ENCODE measurements at places on chromosomes 2 and 18.

DNA sequence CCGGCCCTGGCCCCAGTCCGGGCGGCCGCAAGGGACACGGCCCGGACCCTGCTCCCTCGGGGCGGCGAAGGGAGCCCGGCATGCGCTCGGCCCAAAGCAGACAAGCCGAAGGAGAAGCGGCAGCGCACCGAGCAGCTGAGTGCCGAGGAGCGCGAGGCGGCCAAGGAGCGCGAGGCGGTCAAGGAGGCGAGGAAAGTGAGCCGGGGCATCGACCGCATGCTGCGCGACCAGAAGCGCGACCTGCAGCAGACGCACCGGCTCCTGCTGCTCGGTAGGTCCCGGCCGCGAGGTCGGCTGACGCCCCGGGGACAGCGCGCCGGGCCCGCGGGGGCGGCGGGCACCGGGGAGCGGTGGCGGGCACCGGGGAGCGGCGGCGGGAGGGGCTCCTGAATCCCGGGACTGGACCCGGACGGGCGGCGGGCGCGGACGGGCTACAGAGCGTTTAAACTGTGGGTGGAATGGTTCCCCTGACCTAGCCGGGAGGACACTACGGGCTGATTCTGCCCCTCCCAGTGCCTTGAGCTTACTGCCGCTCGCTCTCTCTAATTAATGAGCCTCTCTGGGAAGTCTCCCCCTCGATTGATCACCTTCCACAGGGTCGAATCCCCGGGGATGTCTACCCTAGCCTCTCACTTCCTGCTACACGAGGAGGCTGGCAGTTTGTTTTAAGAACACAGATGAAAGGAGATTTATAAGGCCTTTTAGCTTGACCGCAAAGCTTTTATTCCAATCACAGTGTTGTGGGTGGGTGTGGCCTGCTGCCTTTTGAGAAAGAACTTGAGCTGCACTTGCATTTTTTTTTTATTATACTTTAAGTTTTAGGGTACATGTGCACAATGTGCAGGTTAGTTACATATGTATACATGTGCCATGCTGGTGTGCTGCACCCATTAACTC, 853 bp downstream of the GNAL start:
- DNase-seq = no peak

DNA sequence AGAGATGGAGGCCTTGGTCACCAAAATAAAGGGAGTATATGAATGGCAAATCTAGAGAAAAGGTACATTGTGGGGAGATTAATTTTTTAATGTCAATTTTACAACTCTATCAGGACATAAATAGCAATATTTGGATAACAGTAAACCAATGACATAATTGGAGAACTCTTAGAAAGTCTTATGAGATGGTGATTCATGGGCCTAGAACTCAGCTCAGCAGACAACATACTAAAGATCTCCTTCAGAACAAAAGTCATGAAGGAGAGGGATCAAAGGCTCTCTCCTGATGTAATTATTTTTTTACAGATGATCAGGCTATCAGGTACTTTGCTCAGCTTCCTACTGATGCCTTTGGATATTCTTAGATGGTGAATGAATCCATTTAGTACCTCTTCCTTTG, 90.0 kb downstream of the CRACDL start:
- no peak for DNase-seq

GRCh38 chr2:49794396-49794795, 640.1 kb upstream of the FSHR start:
- no peak for DNase-seq

DNA sequence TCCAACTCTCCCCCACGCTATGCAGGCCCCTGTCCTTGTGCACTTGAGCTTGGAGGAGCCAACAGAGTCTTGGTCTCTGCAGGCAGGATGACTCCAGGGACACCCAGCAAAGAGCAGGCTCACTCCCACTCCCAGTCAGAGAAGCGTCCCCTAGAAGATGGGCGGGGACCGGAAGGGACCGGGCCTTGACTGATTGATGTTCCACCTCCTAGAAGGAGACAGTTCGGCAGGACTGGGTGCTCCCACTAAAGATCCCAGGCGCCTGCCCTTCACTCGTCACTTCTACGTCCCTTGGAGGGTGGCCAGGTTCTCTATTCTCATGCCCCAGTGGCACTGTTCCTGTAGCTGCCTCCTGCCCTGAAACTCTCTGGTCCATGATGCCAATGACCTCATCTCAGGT, 3.2 kb upstream of the SP100 start:
- no peak for DNase-seq

DNA sequence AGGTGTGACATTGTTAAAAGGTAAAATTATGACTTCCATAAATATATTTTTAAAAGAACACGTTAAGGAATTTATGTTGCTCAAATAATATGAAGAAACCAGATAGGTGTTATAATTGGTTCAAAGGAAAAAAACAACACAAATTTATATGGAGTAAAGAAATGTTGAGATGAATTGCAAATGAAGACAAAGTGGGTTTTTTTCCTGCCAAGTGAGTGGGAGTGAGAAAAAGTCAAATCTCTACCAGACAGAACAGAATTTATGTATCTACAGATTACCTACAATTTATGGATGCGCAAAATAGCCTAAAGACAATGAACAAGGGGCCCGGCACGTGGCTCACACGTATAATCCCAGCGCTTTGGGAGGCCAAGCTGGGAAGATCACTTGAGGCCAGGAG, 159.7 kb upstream of the SLC1A4 start:
- DNase-seq = no peak

DNA sequence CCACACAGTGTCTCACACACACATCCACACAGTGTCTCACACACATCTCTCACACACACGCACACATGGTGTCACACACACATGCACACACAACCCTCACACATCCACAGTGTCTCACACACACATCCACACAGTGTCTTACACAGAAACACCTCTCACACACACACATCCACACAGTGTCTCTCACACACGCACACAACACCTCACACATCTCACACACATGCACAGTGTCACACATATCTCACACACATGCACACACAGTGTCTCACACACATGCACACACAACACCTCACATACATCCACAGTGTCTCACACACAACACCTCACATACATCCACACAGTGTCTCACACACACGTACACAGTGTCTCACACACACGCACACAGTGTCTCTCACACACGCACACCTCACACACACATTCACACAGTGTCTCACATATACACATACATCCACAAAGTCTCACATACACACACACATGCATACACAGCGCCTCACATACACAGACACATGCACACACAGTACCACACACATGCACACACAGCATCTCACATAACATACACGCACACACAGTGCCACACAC, 473.9 kb upstream of the HS6ST1 start:
- no peak for DNase-seq

GRCh38 chr18:73479477-73479876, 611.7 kb upstream of the NETO1 start:
- DNase-seq = no peak

GRCh38 chr2:66753660-66754059, 318.7 kb downstream of the MEIS1 start:
- DNase-seq = no peak

GRCh38 chr2:97654791-97655190, 8.9 kb downstream of the COX5B start:
- no peak for DNase-seq

DNA sequence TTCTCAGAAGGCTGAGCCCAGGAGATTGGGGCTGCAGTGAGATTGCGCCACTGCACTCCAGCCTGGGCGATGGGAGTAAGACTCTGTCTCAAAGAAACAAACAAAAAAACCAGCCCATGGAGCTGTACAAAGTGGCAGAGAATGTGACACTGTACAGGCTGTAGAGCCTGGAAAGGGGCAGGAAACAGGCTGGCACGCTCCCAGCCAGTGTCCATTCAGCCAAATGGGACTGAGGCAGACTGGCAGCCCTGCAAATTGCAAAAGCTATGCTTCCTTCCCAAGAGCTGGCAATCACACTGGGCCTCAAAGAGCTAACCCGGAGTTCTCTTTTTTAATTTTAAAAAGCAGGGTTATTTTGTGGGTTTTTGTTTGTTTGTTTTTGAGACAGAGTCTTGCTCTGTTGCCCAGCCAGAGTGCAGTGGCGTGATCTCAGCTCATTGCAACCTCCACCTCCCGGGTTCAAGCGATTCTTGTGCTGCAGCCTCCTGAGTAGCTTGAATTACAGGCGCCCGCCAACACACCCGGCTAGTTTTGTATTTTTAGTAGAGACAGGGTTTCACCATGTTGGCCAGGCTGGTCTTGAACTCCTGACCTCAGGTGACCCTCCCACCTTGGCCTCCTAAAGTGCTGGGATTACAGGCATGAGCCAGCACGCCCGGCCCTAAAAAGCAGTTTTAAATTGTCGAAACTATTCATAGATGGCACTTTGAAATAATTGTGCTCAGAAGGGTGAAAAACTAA, 42.8 kb downstream of the SCRN3 start:
- DNase-seq = no peak

- no peak for DNase-seq
Measured at GRCh38 chr2:23505984-23506380, 121.0 kb downstream of the KLHL29 start.

- DNase-seq = no peak
Measured at GRCh38 chr2:159326569-159327255, 40.2 kb upstream of the WDSUB1 start.

DNA sequence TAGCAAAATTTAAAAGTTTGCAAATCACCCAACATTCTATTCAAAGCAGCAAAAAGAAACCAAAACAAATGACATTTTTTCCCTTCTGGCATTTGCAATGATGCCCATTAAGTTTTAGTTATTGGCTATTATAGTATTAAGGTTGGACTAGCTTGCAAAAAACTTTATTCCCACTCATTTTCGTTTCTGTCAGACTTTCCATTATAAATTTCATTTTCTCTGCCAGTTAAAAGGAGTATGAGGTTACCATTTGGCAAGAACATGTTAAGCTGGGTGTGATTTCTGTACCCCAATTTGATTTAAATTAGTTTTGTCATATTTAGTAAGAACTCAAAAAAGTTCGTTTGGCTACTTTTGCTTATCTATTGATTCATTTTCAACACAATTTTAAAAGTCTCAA, 187.9 kb downstream of the TCF4 start:
- no peak for DNase-seq

- no peak for DNase-seq
Measured at GRCh38 chr2:16615687-16616615, 49.7 kb downstream of the CYRIA start.

DNA sequence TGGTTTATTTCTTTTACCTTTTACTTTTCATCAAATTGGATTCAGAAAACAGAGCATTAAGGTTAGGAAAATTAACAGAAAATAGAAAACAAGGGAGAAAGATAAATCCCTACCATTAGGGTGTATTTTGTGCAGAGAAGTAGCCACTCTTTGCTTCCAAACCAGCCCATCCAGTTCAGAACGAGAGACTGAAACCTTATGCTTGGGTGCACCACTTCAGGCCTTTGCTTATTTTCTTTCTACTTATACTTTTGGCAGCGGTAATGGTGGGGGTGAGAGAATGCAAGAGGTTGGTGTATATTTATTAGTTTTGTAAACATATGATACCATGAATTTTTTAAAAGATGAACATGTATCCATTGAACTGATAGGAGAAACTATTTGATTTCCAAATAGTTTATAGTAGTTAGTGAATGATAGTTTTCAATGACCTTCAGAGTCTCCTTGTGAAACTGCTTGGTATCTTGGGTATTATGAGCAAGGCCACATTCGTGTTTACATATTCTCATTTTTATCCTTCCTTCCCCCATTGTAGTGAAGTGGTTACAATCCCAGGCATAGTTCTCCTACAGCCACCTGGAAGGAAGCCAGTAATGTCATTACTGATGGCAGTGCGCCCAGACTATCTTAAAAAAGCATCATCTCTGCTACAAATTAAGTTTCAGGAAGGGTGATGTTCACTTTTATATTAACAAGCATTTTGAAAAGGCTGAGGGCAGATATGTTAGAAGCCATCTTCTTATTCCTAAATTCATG, 60.8 kb downstream of the MFSD6 start:
- no peak for DNase-seq

DNA sequence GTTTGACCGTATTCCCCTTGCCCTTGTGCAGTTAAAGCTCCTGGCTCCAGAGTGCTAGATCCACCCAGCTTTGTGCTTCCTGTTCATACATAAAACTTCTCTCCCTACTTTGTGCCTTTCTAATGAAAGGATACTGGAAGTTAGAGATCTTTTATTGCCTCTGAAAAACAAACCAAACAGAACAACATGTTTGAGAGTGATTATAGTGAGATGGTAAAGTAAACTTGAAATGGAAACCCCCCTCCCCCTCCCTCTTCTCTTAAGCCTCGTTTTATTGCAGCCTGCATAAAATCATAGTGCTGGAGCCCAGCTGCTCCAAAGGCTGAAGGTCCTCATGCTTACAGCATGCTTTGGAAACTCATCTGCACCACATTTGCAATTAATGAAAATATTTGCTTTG, 125.1 kb downstream of the TANC1 start:
- DNase-seq = no peak

DNA sequence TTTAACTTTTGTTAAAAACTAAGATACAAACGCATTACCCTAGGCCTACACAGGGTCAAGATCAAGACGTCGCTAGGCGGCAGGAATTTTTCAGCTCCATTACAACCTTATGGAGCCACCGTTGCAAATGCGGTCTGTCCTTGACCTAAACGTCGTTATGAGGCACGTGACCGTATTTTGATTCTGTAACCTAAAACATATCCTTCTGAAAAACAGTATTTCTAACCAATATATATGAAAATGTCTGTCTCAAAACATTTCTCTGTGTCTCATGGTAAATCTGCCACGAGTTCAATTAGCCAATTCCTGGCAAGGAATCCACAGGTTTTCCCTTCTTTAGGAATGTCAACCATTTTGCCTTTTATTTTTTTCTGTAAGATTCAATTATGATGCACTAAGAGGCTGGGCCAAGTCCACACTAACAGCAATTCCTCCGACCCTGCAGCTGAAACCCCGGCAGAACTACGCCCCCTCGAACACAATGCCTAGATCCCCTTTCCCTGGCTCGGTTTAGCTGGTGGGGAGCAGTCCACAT, 1.7 kb downstream of the RTN4 start:
- peak; percentile 9 for DNase-seq

GRCh38 chr2:88690591-88691338, 708 bp upstream of the RPIA start:
- DNase-seq = peak; percentile 58

GRCh38 chr2:96631804-96632435, 6.2 kb downstream of the KANSL3 start:
- DNase-seq = no peak

- DNase-seq = no peak
Measured at GRCh38 chr2:56008661-56009431, 85.3 kb upstream of the EFEMP1 start.

DNA sequence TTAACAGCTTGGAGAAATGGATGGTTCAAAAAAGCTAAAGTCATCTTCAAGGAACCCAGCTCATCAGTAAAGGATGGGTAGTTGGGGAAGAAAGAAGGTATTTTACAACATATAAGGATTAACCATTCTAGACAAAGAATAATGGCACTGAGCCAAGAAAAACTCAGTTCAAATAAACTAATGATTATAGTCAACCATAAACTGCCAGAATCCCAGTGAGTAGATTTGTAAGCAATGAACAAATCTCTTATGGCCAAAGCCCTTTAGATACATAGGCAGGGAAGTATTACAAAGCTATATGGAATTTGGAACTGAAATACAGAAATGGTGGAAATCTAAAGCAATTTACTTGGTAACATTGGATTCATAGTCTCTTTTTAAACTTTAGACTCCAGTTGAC, 92.4 kb upstream of the ZFP36L2 start:
- DNase-seq = no peak

All from stimulated activated CD4-positive, alpha-beta T cell treated with anti-CD3 and anti-CD28 coated beads, Interleukin-2, amount 100 ng/mL, for 24 hours (primary cell).